ENCODE measurements at places on chromosomes 4 and X.

DNA sequence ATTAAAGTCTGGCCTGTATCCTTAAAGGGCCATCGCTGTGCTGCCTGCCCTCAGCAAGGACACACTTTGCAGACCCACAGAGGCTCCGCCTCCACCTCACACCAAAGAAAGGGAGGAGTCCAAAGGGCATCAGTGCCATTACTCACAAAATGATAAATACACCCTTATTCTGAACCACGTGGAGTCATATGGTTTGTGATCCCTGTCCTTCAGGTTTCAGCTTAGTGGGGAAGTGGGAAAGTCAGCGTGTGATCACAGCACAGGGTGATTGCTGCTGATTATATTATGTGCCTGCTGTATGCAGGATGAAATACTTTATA is 35.9 kb upstream of the MSANTD1 start:
- DNase-seq = no peak

- DNase-seq = peak; percentile 28
Observed at GRCh38 chrX:30653415-30654131, at the start of gene GK. GK (plus strand) TSS chrX:30653423; CDS start chrX:30653538, 115 bp downstream.

DNA sequence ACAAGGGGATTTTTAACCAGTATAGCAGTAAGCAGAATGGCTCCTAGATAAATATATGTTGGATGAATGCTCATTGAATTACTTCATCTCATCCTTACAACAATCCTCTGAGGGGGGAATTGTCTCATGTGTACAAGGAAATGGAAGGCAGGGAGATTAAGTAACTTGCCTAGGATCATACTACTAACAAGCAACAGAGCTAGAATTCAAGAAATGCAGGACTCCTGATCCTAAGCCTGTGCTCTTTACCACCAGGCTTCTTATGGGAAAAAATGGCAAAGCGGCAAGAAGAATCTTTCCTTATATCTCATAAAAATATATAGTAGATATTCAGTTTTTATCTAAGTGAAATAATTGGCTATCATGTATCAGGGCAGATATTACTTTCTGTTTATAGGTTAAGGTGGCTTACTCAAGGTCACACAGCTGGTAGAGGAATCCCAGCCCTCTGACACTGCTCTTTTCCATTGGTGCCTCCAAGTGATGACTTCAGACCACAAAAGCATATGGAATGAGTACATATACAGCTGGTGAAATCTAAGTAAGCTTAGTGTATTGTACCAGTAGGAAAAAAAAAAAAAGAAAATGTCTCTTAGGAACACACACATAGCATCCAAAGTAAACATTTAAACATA is 2.1 kb downstream of the ABHD18 start:
- no peak for DNase-seq

DNA sequence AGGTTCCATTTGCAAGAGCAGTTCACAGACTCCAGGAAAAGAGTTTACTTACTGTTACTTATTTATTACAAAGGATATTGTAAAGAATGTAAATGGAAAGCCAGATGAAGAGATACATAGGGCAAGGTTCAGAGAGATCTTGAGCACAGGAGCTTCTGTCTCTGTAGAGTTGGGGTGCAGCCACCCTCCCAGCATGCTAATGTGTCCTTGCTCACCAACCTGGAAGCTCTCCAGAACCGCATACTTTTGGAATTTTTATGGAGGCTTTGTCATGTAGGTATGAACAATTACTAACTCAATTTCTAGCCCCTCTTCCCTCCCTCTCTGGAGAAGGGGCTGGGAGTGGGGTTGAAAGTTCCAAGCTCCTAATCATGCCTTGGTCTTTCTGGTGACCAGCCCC is 857.2 kb downstream of the RPA4 start:
- no peak for DNase-seq

GRCh38 chrX:17078031-17078720 is 131.7 kb downstream of the REPS2 start:
- no peak for DNase-seq

DNA sequence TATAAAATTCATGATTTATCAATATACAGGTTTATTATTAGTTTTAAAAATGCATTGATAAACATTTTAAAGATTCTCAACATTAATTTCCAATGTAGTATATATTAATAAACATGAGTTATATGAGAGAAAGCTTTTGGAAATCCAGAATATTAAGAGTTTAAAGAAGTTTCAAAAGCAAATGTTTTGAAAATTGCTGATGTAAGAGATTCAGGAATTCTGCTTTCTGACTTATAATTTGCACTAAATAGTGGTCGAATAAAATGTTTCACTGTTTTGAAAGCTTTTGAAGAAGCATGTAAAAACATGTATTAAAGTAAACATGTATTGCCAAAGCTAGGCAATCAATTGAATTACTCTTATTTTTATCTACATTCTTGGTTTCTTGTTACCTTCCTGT is 151.2 kb upstream of the CXorf51B start:
- DNase-seq = no peak

DNA sequence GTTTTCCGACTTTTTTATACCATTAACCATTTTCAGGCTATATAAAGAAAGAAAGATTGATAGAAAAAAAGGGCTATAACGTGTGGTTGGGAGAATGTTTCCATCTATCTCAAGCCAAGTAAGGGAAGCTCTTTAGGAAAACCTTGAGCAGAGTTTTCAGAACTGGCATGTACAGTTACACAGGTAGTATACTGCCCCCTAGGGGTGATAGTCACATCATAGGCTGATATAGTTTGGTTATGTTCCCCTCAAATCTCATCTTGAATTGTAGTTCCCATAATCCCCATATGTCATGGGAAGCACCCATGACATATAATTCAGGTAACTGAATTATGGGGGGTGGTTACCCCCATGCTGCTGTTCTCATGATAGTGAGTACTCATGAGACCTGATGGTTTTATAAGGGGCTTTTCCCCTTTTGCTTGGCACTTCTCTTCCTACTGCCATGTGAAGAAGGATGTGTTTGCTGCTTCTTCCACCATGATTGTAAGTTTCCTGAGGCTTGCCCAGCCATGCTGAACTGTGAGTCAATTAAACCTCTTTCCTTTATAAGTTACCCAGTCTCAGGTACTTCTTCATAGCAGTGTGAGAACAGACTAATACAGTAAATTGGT is 186.8 kb downstream of the TMA16 start:
- peak; percentile 49 for DNase-seq

DNA sequence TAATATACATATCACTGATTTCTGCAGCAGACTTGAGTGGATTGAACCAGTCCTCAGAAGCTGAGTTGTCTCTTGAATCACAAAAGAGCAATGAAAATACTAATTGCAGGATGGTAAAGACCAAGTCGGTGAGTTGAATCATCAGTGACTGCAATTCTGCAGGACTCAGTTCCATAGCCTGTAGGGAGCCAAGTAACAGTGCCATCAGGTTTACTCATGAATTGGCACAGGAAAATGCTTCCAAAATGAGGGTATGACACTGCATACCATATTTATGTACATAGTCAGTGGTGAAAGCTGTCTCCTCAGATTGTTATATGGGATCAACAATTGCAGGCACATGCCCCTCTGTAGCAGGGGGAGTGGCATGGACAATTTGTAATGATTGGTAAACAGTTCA is 192.8 kb downstream of the CCNG2 start:
- DNase-seq = no peak

DNA sequence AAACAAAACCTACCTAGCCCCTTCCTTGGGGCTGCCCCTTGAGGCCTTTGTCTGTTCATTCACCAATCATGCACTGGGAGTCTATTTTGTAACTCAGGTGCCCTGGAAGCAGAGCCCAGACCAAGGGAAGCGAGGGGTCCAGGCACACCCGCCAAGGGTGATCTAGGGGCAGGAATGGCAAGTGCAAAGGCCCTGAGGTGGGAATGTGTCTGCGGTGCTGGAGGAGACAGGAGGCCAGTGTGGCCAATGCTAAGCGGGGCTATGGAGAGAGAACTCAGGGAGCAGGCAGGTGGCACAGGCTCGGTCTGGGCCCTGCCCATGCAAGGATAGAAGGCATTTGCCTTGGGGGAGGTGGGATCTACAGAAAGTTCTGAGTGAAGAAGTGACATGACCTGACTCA is 3.5 kb upstream of the SH3BP2 start:
- DNase-seq = no peak

DNA sequence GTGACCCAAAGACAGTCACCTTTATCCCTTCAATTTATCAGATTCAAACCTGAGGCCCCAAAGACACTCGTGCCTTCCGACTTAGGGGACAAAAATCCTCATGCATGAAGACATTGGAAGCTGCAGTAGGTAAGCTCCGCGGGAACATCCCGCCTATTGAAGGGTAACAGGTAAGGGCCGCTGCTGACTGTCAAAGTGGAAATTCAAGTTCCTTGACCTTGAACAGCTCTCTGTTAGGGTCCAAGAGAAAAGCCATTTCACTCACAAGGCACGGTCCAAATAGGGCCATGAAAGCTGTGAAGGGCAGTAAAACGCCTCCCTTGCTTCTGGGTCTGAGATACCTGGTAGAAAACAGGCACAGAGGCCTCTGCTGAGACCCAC is 34.2 kb downstream of the CCDC149 start:
- DNase-seq = no peak

- DNase-seq = no peak
Observed at GRCh38 chr4:16171831-16172230, 54.4 kb downstream of the TAPT1 start.

DNA sequence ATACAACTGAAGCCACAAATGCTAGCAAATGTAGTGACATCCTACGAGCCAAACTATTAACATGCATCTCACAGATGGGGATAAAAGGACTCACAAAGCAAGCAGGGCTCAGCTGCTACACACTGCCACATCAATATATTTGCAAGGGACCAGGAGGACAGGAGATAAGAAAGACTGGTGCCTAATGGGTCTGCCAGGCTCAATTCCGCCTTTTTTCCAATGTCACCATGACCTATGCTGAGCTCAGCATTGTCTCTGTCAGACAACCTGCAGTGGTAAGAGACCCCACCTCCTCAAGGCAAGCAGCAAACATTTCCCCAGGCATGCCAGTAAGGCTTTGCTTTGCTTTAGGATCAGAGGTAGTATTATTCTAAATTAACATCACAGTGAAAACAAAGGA is 435 bp downstream of the DCX start:
- no peak for DNase-seq

GRCh38 chr4:68951078-68951805 is at the start of gene UGT2A3:
UGT2A3 (minus strand) TSS chr4:68951804; CDS start chr4:68951760, 44 bp downstream.
- no peak for DNase-seq

- no peak for DNase-seq
Observed at GRCh38 chr4:109601336-109601735, 41.3 kb downstream of the MCUB start.

- no peak for DNase-seq
Observed at GRCh38 chr4:178086320-178086719, 644.1 kb upstream of the AGA start.

DNA sequence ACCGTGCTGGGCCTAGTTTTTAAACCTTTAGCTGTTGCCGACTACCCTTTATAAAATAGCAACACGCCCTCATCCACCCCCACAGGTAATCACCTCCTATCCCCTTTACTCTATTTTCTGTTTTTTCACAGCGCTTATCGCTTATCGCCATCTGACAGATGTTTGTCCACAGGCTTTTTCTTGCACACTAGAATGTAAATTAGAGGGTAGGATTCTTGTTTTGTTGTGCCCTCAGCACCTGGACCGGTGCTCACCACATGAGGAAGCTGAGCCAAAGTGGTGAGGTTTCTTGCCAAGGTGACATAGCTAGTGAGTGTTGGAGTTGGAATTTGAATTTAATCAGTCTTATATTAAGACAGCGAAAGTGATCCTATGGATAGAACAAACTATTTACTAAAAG is 2.9 kb upstream of the RBBP7 start:
- no peak for DNase-seq

- DNase-seq = peak; percentile 74
Observed at GRCh38 chr4:8228319-8229250, 29.5 kb downstream of the SH3TC1 start.
